Esophagus squamous epithelium (tissue), 5 donors: ENCODE measurements at places on chromosomes 16 and 17.

- DNase-seq = no peak
These were observed 73.7 kb upstream of the ZNF423 start for GRCh38 chr16:49929626-49930025.

DNA sequence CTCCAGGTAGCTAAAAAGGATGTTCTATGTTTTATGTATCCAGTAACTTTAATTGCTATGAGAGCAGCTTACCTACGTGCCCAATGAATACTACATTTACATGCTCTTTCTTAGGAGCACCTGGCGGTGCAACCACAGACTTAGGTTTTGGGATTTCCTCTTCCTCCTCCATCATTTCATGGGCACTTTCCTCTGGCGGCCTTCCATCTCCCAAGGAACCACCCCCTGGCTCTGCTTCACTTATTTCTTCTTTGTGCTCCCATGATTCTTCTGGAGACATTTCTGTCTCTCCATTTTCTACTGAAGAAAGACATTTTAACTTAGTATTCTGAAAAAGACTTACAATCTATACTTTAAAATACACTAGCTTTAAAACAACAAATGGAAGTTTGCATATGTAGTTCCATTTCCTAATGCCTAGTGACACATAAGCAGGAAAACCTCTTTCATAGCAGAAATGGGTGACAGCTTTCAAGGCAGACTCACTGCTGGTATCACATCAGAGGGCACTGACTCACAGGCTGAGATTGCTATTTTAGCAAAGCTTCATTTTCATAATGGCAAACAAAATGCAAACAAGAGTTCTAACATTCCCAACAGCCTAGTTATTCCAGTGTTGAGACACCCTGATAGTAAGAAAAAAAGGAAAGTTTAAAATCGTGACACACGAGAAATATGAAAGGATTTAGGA lies 19.1 kb downstream of the GSPT1 start:
- DNase-seq = no peak

DNA sequence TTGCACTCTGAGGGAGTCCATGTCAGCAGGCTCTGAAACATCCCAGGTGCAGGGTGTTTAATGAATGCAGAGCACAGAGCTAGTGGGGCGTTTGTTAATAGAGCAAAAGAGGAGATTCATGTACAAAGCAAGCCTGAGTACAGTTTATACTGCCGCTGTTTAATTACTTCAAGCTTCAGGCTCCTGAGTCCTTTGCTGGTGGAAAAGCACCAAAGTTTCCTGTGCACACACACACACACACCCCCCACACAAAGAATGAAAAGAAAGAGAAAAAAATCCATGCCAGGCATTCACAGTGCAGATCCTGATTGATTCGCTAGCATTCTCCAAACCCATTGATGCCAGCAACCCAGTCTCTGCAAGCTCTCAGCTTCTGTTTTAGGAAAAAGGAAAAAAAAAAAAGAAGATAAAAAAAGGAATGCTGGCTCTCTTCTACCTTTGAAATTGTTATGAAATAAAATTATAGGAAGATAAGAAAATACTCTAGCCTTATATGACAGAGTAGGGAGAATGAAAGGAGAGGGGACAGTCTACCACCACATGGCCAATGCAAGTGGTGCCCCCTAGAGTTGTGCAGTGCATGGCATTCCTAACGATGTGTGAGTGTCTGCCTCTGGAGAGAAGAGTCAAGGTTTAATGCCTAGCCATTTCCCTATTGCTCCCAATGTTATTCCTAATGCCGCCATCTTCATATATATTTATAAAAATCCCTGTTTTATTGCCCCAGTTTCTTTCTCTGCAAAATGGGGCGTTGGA lies 216.5 kb downstream of the TMEM114 start:
- no peak for DNase-seq

GRCh38 chr16:89668790-89669158 lies 11.1 kb downstream of the SPATA33 start:
- DNase-seq = no peak

- no peak for DNase-seq
These were observed 10.9 kb downstream of the HSPB9 start for GRCh38 chr17:42133461-42134041.

DNA sequence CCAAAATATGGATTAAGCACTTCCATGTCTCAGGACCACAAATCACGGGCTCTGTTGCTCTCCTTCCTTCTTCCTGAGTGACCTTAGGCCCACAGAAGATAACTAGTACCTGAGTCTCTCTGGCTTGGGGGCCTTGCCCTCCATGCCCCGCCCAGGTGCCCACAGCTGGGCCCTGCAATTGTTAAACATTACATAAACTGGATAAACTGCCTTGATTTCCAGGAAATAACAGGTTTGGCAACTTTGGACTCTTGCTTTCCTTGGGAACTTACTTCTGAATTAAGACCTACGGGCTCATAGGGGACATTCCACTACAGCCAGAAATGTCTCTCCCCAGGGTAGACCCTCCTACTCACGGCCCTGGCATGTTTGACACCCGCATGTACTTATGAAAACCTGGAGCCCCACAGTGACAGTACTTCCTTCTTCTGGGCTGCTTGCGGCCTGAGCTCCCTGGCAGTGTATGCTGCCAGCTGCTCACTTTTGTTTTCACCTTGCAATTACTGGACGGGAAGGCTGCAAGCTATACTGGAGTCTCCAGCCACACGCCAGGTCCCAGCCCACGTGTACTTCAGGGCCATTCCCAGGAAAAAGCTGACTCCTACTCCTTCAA lies 2.3 kb upstream of the UBALD2 start:
- no peak for DNase-seq

DNA sequence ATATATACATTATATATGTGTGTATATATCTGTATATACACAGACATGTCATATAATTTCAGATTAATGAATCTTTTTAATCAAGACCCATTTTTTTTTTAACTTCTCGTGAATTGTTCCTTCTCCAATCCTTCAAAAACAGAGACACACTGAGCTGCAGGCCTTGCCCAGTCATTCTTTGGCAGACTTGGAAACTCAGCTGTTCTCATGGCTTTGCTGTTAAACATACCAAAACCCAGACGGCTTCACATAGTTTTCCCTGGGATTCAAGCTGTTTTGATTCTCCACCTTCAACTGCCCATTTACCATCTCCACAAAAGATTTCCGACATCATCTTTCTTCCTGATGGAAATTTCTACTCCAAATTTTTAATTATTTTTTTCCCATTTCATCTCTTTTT lies 148.7 kb downstream of the KCNJ2 start:
- no peak for DNase-seq

DNA sequence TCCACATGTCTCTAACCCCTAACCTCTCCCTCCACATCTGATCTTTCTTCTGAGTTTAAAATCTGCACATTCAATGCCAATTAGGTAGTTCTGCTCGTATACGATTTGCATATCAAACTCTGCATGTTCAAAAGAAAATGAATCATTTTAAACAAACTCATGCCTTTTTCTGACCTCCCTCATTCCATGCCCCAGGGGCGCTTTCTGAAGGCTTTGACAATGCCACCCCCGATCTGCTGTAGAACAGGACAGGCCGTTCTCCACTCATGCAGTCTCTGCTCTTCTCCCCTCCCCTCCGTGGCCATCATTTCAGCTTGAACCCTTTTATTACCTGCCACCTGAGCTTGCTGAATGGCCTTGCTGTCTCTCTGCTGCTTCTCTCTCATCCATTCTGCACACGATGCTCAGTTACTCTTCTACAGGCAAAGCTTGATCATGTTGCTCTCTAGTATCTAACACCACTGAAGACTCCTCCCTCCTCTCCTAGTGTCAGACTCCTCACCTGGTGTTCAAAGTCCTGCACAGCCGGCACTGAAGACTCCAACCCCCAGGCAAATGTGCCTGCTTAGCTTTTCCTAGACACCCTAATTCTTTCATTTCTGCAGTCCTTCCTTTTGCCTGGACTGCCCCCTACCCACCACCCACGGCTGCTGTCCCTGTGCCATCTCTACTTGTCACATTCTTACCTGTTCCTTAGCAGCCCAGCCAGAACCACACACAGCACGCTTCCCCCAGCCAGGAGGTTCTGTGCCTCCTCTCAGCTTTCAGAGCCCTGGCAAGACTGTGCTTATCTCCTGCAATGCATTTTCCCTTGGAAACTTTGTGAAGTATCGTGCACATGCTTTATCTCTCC lies 6.2 kb downstream of the TMEM238L start:
- DNase-seq = no peak

GRCh38 chr17:3659541-3660111 lies 8.8 kb downstream of the TAX1BP3 start:
- no peak for DNase-seq

- DNase-seq = no peak
These were observed at the start of gene KRT222 for GRCh38 chr17:40664582-40665333. TSS of gene KRT222 (minus strand) at chr17:40665177. CDS start at chr17:40665099, 78 bp downstream.

DNA sequence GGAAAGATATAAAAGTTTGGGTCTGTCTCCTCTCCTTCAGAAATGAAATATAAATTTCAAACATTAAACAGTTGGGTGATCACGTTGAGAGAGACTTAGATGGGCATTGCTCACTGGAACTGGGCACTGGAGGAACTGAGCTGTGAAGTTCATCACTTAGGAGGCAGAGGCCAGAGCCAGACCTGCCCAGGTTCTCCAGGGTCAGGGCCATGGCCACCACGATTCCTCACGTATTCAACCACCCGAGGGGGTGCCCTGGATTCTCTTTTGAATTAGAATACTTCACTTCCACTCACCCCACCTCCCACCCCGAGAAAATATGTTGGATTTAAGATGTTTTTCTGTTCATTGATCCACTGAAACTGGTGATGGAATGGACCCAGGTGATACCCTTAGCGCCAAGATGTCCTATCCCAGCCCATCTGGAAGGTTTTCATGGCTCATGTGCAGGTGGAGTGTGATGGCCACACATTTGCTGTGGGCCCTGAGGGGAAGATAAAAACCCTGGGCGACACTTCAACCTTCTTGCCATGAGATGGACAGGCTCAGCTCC lies 6.1 kb downstream of the PRR29 start:
- no peak for DNase-seq

GRCh38 chr16:49081554-49081953 lies 200.1 kb downstream of the CBLN1 start:
- no peak for DNase-seq

DNA sequence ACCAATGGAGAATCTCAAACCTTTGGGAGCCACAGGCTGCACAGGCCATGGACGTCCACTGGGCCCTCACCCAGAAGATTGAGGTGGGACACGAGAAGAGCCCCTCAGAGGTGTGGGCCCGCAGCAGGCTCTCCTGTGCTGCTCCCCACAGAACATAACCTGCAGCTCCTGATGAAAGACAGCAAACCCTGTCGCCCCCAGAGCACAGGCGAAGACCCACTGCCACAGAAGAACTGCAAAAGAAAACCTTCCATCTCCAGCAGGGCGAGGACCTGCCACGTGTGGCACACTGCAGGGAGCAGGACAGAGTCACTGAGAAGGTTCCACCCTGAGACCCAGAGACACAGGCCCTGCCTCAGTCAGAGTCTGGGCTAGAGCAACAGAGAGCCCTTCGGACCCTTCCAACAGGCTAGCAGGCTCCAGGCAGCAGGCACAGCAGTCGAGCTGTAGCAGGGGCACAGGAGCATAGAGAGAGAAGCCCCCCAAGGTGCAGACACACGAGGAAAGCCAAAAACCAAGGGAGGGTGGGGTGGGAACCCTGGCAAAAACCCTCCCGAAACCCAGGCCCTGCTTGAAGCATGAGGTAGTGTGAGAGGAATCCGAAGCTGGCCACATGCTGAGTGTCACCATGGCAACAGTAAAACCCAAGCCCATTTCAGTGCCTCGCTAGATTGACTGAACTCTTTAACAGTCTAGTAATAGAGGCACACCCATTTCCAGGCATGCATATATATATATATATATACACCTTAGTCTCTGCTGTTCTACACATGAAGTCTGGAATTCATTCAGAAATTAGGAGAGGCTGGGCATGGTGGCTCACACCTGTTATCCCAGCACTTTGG lies 60.0 kb upstream of the CHMP6 start:
- no peak for DNase-seq

GRCh38 chr17:41008811-41009210 lies at the start of gene KRTAP3-1:
TSS of gene KRTAP3-1 (minus strand) at chr17:41009128. CDS start at chr17:41009074, 54 bp downstream.
- DNase-seq = no peak

GRCh38 chr17:50448643-50449042 lies 20.0 kb downstream of the CHAD start:
- no peak for DNase-seq

- DNase-seq = no peak
These were observed 27.5 kb downstream of the TRPV3 start for GRCh38 chr17:3529817-3530741.

DNA sequence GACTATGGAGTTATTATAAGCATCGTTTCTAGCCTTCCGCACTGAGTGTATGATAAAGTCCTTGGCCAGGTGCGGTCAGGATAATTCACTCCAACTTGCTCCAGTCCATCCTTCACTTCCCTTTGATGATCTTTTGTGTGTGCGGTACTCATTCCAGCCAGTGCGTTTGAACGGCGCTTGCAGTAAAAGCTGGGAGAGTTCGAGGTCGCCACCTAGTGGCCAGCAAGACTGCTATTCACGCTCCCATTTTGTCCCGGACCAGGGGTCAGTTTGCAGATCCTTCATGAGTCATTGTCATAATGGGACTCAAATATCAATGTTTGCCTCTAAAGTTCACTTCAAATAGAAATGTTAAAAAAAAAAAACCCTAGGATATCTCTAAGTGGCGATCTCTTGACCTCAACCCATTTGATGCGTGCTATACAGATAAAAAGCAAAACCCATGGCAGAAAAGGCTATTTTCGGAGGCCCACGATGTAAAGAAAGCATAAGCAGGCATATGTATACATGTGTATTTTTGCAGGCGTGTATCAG lies 417.1 kb downstream of the TMEM114 start:
- DNase-seq = no peak

- DNase-seq = no peak
These were observed 16.4 kb downstream of the FOXL1 start for GRCh38 chr16:86594721-86595120.

DNA sequence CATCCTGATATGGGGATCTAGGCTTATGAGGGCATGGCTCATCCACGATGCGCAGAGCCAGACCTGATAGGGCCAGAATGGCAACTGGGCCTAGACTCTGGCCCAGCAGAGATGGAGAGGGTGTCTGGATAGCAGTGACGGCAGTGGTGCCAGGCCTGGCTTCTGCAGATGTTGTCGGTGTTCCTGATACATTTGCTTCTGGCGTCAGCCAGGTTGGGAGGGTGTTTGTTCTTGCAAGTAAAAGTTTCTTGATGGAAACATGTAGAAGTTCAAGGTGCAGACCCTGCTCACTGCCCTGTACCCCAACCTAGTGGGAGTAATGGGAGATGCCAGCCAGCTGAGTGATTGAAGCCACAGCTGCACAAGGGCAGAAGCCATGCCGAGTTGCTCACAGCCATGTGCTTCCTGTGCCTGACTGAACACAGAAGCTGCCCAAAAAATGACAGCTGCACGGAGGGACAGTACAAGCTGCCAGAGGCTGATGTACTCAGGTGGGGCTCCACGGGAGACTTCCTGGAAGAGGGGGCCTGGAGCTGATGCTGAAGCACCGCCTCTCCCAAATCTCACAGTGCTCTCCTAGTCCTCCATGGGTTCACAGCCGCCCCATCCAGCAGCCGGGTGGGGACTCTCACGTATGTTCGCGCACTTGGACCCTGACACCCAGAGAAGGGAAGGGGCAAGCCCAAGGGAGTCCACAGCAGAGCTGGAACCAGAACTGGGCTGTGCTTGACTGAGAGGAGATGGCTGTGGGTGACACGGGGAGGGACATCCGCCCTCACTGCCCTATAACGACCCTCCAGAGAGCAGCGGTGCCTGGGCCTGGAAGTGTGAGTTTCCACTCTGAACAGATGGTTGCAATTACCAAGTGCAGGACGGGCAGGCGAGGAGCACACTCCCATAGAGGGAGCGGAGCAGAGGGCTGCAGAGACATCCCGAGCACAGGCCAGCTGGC lies 78.7 kb downstream of the N4BP1 start:
- no peak for DNase-seq

- DNase-seq = no peak
These were observed 280.6 kb upstream of the SALL1 start for GRCh38 chr16:51431517-51432241.
